Renal cortex interstitium (tissue), 15 donors: ENCODE measurements at places on chromosomes 5 and 9. TPM values are rescaled to one million over a fixed set of nuclear protein-coding genes. Genes with fewer than 3 reads are reported as not detected.

The CD180 gene
- 0.86 TPM for polyA plus RNA-seq

The KLHL9 gene
- 48.8 TPM for polyA plus RNA-seq

The ADGRV1 gene
- 12.4 TPM for polyA plus RNA-seq

The ADAMTS19 gene
- 5.6 TPM for polyA plus RNA-seq

- DNase-seq: no peak
Measured at GRCh38 chr9:111151537-111151936, 113.3 kb upstream of the LPAR1 start.

DNA sequence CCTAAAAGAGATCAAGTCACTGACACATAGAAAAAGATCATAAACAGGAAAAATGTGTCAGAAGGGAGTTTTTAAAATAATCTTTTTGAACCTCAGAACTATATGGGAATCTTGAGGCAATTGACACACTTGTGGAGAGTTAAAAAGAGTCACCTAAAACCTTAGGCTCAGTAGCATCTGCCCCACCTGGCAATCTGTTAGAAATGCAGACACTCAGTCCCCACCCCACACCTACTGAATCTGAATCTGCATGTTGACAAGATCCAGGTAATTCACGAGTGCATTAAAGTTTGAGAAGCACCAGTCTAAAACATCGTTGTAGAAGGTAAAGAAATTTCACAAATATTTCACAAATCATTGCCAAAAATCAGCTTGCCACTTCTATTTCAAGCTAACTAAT lies 388.3 kb downstream of the NR2F1-AS1 start:
- DNase-seq: no peak

DNA sequence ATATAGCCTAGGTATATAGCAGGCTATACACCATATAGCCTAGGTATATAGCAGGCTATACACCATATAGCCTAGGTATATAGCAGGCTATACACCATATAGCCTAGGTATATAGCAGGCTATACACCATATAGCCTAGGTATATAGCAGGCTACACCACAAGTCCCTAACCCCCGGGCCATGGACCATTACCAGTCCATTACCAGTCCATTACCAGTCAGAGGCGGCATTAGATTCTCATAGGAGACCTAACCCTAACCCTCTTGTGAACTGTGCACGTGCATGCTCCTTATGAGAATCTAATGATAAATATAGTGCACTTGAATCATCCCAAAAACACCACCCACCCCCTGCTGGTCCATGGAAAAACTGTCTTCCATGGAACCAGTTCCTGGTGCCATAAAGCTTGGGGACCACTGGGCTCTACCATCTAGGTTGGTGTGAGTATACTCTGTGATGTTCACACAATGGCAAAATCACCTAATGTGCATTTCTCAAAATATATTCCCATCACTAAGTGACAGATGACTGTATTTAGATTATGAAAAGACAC lies 4.7 kb downstream of the PLIN2 start:
- DNase-seq: no peak
